ENCODE measurements at places on chromosomes 7 and 10.

- DNase-seq, result no peak
Observed at GRCh38 chr7:12297283-12298108, 86.4 kb downstream of the TMEM106B start.

DNA sequence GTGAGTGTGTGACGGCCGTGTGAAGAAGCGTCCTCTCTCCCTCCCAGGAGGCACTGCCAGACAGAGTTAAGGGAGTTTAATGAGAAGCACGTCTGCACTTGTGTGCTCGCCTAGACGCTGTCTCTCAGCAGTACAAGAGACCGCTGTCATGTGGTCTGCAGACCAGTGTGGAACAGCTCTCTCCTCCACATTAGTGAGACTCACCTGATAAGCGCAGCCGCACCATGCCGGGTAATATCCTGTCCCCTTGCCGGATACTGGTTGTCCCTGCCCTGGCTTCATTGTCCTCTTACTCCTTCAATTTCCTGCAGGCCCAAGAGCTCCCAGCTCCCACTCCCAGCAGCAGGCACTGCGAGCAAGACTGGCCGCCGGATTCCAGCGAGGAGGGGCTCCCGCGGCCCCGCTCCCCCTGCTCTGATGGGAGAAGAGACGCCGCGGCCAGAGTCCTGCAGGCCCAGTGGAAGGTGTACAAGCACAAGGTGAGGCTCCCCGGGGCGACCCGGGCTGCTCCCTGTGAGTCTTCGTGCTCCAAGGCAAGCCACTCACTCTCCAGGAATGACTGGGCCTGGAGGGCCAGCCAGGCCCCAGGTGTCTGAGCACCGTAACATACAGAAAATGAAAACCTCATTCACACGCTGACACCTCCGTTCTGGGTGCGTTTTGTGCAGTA is 33.5 kb upstream of the TTYH3 start:
- no peak for DNase-seq

GRCh38 chr7:41709621-41710020 is 6.7 kb upstream of the INHBA start:
- DNase-seq, result no peak

- no peak for DNase-seq
Observed at GRCh38 chr7:103149808-103150180, 895 bp upstream of the NAPEPLD start.

DNA sequence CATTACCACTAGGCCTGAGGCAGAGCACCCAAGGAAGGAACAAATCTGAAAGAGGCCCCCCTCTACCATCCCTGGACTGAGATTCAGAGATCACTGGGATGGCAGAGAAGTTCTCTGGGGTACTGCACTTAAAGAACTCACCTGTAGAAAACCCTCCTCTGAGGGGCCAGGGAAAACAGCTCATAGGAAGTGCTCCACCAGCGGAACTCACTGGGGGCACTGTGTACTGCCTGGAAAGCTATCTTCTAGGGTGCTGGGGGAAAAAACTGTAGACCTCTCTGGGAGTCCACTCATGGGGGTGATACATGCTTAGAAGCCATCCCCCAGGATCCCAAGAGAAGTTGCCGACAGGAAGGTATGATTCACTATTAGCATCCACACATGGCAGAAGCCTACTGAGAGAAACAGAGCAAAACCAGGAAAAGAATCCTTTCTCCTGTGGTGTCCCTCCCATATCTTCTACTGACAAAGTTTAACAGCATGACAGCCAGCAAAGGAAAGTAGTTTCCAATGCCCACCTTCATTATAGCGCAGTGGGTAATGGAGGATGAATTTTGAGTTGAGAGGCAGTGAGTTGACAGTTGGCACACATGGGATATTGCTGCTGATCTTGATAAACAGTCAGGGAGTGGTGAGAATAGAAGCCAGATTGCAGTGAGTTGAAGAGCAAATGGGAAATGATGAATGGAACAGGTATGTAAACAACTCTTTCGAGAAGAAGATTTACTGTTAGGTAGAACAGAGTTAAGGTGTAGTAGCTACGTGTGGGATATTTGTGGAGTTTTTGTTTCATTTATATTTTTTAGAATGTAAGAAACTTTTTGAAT is 20.9 kb downstream of the ANKIB1 start:
- no peak for DNase-seq

DNA sequence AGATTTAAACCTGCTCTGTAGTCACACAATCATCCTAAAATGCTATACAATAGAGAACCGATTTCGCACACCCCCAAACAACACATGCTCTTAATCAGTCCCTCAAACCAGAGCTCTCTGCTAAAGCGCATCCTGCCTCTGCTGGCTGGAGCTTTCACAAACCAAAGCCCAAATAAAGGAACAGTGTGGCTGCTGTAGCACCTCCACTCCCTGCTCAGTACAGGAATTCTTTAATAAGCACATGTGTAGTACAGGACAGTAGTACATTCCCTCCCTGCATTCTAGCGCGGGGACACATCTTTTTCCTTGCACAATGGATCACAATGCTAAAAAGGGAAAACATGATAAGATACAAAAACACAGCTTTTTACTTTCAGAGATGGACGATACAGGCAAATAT is 684.6 kb downstream of the MAGI2 start:
- no peak for DNase-seq

DNA sequence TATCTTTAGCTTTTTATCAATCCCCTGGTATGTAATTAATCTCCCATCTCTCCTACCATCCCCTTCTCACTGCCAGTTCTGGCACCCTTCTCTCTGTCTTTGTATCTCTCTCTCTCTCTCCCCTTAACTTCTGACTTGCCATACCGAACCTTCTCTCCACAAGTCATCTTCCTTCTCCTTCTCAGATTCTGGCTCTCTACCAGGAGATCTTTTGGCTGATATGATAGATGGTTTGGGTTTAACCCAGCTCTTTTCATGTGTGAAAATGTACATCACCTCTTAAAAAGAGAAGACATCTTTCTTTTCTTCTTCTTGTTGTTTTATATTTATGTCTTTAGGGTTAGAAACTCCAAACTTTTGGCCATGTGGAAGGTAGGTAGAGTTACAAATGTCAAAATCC is 196.7 kb downstream of the HGF start:
- DNase-seq, result no peak

DNA sequence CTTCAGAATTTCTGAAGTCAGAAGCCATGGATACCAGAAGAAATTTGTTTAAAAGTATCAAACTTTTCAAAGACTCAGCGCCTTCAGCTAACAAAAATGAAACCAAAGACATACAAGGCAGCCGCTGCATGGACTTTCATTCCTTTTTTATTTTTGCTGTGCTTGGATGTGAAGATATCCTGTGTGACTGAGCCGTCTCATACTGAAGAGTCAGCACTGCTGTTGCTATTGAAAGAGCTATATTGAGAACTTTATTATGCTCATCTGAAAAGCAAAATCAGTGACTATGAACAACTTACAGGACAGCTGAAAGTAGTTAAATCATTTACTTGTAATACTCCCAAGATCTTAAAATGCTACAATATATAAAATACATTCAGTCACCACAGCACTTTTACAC is 809.2 kb downstream of the NXPH1 start:
- DNase-seq, result no peak

DNA sequence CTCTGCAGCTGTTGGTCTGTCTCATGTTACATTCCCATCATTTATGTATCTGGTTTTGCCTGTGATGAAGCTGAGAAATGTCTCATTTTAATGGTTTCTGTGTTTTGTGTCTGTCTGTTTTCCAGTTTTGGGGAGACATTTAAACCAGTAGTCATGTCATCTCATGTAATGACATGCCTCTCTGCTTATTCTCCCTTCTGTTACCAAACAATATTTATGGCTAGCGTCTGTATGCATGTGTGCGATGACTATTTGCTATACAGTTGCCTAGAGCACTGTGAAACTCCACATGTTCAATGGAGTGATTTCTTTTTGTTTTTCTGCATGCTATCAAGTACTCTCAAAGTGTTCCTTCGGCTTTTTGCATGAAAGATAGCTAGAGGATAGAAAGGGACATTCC is 132.0 kb downstream of the ST7 start:
- no peak for DNase-seq

DNA sequence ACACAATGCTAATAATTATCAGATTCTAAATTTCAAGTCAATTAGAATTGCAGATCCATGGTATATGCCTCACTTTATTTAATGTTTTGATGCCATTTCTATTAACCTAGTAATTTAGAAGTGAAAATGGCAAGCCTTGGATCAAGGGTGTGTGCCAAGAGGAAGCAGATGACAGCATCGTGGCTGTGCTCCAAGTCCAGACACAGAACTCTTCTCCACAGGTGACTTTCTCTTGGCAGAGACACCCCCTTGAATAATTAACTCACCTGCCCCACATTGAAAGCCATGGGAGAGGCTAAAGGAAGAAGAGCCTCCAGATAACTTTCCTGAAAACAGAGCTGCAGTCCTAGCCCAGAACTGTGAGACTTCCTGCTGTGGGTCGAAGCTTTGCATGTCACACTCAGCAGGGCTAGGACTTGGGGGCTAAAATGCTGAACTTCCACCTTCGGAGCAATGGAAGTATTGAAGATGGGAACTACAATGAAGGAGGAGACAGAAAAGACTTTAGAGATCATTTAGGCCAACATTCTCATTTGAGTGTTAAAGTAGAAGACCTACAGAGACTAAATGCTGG is 996 bp upstream of the C10orf90 start:
- DNase-seq, result no peak

- DNase-seq, result no peak
Observed at GRCh38 chr7:121595758-121596696, 199.9 kb upstream of the FAM3C start.

DNA sequence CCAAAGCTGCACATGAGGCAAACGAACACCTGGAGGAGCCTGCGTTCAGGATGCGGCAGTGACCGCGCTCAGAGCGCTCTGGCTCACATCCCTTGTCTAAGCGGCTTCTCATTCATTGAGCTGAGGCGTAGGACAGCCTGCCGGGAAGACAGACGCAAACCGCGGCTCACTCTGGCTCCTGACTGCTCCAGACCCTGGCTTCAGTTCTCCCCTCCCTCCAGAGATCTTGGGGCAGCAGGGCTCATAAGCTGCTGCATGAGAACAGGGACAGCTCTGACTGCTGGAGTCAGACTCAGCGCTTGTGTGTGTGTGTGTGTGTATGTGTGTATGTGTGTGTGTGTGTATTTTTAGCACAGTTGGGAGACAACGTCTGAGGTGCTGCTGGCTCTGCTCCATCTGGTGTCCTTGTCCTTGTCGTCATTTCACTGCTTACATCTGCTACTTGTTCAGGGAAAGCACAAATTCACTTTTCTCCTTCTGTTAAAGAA is 15.8 kb upstream of the LYZL2 start:
- no peak for DNase-seq

DNA sequence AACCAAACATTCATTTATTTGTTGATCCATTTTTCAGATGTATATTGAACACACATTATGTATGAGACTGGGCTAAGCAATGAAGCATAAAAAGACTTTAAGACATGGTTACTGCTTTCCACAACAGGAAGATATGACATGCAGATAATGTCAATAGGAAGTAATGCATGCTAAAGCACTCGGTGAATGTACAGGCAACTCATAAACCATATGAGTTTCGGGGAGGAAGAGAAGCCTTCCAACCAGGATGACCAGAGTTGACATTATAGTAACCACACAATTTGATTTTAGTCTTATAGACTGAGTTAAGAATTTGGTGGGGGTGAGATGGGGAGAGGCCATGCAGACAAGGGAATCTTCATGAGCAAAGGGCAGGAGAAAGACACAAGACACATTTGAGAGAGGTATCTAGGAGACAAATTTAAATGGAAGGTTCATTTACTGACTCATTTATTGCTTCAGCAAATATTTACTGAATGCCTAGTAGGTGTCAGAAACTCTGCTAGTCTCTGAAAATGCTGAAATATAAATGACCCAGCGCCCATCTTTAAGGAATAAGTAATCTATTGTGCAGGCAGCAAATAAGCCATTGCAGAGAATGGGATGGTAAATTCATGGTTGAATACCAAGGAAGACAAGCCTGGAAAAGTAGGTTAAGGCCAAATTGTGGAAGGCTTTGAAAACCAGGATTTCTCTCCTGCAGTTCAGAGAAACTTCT is 19.0 kb upstream of the SLK start:
- DNase-seq, result no peak

GRCh38 chr7:147658392-147658967 is 932.1 kb upstream of the C7orf33 start:
- no peak for DNase-seq

DNA sequence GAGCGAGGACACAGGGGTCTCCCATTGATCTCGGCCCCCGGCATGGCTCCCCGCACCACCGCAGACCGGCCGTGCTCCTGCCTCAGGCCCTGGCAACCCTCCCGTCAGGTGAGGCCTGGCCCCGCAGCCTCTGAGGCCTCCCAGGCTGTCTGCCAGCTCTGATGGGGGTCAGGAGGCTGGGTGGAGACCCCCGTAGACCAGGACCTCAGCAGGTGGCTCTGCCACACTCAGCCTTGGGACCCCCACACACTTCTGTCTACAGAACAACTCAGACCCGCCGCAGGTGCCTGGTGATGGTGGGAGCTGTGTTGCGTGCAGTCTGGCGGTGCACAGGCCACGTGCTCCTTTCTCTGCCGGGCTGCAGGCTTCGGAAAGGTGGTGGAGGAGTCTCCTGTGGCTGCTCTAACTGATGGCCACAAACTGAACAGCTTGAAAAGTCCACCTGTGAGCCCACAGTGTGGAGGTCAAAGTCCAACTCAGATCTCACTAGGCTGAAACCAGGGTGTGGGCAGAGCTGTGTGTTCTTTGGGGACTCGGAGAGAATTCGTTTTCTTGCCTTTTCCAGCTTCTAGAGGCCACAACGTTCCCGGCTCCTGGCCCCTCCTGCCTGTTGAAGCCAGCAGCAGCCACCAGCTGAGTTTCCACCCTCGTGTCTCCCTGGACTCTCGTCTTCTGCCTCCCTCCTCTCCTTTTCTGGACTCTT is 62.5 kb downstream of the PWWP2B start:
- no peak for DNase-seq

DNA sequence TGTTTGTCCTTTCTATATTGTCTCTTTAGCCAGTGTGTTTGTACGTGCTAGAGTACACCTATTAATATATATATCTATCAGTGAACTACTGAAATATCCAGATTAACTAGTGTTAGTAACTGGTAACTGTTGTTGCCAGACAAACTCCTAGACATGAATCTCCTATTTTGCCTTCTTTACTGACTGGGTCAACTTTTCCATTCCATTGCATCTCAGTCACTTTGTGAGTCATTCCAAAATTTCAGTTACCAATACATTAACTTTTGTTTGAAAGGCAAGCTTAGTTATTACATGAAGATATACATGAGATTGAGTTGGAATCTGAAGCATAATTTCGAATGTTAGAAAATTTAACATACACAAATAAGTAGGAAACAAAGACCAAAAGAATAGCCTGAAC is 51.4 kb downstream of the BTAF1 start:
- no peak for DNase-seq

GRCh38 chr7:5388905-5389433 is 34.7 kb downstream of the TNRC18 start:
- no peak for DNase-seq

DNA sequence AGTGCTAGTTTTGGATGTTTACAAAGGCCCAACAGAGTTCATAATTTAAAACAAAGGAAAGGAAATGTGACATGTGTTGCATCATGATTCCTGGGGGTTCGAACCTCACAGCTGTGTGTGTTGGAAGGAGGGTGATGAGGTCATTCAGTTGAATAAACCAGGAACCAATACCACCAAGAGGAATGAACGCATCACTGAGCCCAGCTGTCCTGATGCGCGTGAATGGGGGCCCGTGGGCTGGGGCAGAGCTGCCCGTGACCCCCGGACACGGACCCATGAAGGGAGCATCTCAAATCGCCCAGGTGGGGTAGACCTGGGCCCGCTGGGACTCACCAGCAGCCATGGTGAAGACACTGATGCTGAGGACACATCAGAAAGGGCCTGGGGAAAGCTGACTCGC is 33.0 kb downstream of the BRI3 start:
- DNase-seq, result no peak

Measured in activated naive CD8-positive, alpha-beta T cell treated with anti-CD3 and anti-CD28 coated beads for 36 hours (primary cell).